Motor neuron (in vitro differentiated cells): ENCODE measurements at places on chromosomes 6 and 20. TPM values are rescaled to one million over a fixed set of nuclear protein-coding genes. Genes with fewer than 3 reads are reported as not detected.

TINAG gene
- total RNA-seq = 0.19 TPM in 1 of 2 replicates, not detected in the other

- peak; percentile 90 for ATAC-seq
Measured at GRCh38 chr6:146985111-146985510, 219.1 kb upstream of the STXBP5 start.

DNA sequence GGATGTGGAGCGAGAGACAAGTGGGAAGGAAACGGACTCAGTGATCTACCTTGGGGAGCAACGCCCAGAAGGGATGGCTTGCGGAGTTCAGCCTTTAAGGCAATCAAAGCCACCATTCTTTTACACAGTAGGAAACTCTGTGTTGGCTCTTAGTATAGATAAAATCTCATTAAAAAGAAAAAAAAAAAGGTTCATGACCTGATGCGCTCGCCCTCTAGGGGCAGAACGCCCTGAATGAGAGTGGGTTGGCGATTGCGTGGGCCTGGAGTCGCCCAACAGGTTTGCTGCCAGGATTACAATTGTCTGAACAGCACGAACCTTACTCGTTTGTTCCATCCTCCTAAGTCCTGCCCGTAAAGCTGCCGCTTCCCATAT is 1.2 kb downstream of the TPD52L1 start:
- no peak for ATAC-seq

GRCh38 chr6:115221198-115221597 is 839.5 kb downstream of the FRK start:
- ATAC-seq = peak; percentile 58

DNA sequence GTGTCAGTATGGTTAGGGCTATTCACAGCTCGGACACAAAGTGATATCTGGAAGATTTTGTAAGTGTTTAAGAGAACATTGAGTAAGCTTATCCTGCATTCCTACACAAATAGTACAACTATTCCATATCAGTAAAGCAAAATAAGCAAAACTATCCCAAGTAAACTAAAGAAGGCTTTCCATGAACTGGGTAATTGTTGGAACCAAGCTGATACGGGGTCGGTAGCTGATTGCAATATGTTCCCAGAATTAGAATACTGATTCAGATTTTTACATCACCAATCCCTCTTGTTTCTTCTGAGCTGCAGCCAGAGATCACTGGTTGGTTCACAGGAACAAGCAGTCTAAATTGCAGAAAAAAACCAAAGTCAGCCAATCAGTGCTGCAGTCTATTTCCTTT is 54.1 kb downstream of the CDS2 start:
- ATAC-seq = no peak

- peak; percentile 57 for ATAC-seq
Measured at GRCh38 chr6:125612345-125612846, 137.0 kb upstream of the HEY2 start.
